ENCODE measurements at places on chromosomes 7 and 10.

- DNase-seq, result no peak
Observed at GRCh38 chr10:79221110-79222051, 125.9 kb upstream of the PPIF start.

GRCh38 chr7:90267263-90267858, 22.4 kb downstream of the CFAP69 start:
- DNase-seq, result no peak

- DNase-seq, result no peak
Observed at GRCh38 chr7:4045450-4045849, 636.6 kb upstream of the FOXK1 start.

- DNase-seq, result no peak
Observed at GRCh38 chr10:28089467-28089866, 90.6 kb upstream of the ODAD2 start.

- DNase-seq, result no peak
Observed at GRCh38 chr10:59879363-59879913, 26.9 kb downstream of the CCDC6 start.

GRCh38 chr7:26937939-26938623, 73.7 kb upstream of the SKAP2 start:
- no peak for DNase-seq

GRCh38 chr10:131896403-131896802, 4.4 kb upstream of the PPP2R2D start:
- DNase-seq, result no peak

GRCh38 chr10:58771863-58772262, 259.2 kb downstream of the BICC1 start:
- DNase-seq, result no peak

GRCh38 chr7:17297243-17297642, 1.2 kb upstream of the AHR start:
- no peak for DNase-seq

GRCh38 chr7:36620166-36620708, 104.1 kb downstream of the AOAH start:
- no peak for DNase-seq

DNA sequence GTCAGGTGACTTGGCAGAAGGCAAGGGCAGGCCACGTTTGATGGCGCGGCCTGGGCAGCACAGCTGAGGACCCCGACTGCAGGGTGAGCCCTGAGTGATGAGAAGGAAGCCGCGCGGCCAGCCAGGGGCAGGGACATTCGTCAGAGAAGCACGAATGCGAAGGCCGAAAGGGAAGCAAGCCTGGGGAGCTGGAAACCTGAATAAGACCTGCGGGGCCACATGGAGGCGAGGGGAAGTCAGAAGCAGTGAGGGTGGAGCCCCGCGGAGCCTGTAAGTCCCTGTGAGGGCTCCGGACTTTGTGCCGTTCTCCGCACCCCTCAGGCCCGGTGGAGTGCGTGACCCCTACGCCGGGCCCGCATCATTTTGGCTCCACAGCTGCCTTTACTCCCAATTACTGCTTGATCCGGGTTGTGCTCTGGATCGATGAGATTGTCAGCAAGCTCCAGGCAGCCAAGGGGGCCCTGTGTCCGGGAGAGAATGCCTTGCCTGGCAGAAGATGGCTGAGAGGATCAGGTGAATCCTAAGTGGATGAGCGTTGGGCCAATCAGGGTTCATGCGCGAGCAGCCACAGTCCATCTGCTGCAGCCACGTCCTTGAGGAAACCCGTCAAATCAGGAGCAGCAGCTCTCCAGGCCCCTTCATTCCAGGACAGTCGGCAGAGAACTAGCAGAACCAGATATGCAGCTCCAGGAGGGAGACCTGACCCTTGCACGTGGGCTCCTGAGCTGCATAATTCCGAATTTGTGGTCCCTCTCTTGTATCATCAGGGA, 293.3 kb upstream of the SHH start:
- no peak for DNase-seq

GRCh38 chr10:81838950-81839349, 36.0 kb upstream of the NRG3 start:
- DNase-seq, result no peak

DNA sequence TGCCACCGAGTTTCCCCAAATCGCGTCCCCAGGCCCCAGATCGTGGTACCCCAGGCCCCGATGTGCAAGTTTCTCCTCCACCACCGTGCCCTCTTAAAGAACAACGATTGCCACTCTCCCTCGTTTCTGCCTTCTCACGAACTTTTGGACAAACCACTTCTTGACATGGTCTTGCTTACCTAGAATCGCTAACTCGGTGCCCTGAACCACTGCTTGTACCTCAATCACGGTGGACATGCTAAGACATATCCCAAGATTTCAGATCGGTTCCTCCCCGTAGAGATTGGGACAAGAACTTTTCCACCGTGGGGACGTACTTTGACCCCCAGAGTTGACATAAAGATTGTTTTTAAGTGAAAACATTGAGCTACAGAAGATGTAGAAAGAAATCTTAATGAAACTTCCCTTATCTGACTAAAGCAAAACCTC, 477 bp upstream of the ZC3HAV1 start:
- no peak for DNase-seq

DNA sequence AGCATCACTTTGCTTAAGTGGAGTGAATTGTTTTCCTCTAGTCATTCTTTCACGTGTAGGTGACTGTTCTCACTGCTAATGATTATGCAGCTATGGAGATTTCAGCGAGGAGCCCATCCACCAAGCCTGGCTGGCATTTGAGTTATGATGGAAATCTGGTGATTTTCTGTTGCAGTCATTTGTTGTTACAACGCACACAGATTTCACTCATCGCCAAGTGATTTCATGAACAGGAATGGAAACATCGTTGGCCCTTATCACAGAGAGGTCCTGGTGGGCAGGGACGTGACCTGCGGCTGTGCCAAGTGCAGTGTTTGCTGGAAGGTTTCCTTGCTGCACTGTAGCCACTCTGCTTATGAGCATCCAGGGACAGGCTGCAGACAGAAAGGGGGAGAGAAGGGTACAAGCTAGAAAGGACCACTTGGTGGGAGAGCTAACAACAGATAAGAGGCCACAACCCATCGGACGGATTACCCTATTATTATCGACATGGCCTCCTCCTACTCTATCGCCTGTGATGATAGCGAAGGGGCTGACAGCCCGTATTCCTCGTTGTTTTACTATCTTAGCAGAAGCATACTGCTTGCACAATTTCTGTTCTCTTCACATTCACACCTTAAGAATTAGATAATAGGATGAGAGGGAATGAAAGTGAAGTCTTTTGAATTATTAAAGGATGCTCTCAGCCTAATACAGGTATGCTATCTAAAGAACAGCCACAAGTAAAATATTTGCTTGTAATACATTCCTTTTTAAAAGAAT, 99.0 kb upstream of the PITRM1 start:
- DNase-seq, result no peak

DNA sequence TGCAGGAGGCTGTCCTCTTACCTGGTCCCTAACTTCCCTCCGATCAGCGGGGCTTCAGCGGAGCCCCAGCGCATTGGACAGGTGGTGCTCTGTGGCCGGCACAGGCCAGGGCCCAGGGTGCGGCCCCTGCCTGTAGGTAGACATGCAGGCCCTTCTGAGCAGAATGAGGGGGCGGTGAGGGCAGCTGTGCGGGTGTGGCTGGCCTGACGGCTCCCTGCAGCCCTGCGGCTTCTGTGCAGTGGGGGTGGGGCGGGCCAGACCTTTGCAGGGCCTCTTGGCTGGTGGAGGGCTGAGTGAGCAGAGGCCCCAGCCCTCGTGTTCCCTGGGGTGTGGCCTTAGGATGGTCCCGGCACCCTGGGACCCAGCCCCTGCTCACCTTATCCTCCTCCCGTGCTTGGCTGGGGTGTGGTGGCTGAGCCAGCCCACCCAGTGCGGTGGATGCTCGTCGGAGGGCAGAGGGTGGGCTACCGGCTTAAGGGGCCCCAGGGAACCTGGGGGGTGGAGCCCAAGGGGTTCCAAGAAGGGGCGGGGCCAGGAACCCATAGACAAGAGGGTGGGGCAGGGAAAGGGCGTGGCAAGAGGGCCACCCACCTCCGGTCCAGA, 175.2 kb upstream of the TNRC18 start:
- DNase-seq, result no peak

DNA sequence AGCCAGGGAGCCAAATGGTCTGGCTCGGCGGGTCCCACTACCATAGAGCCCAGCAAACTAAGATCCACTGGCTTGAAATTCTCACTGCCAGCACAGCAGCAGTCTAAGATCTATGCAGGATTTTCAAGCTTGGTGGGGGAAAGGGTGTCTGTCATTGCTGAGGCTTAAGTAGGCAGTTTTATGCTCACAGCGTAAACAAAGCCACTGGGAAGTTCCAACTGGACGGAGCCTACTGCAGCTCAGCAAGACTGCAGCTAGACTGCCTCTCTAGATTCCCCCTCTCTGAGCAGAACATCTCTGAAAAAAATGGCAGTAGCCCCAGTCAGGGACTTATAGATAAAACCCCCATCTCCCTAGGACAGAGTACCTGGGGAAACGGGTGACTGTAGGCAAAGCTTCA, 277.6 kb upstream of the PHF14 start:
- DNase-seq, result no peak

GRCh38 chr10:63145782-63146181, 12.7 kb downstream of the NRBF2 start:
- no peak for DNase-seq

- DNase-seq, result no peak
Observed at GRCh38 chr7:156903232-156903909, 10.4 kb upstream of the LMBR1 start.

DNA sequence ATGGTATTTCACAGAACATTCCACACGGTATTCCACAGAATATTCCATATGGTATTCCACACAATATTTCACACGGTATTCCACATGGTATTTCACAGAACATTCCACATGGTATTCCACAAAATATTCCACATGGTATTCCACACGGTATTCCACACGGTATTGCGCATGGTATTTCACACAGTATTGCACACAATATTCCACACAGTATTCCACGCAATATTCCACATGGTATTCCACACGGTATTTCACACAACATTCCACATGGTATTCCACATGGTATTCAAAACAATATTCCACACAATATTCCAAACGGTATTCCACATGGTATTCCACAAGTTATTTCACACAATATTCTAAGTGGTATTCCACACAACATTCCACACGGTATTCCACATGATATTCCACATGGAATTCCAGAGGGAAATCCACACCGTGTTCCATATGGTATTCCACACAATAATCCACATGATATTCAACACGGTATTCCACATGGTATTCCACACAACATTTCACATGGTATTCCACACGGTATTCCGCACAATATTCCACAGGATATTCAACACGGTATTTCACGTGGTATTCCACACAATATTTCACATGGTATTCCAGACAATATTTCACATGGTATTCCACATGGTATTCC, 136.7 kb upstream of the CHST15 start:
- DNase-seq, result no peak

- DNase-seq, result no peak
Observed at GRCh38 chr7:96614154-96614867, 95.3 kb downstream of the SEM1 start.

DNA sequence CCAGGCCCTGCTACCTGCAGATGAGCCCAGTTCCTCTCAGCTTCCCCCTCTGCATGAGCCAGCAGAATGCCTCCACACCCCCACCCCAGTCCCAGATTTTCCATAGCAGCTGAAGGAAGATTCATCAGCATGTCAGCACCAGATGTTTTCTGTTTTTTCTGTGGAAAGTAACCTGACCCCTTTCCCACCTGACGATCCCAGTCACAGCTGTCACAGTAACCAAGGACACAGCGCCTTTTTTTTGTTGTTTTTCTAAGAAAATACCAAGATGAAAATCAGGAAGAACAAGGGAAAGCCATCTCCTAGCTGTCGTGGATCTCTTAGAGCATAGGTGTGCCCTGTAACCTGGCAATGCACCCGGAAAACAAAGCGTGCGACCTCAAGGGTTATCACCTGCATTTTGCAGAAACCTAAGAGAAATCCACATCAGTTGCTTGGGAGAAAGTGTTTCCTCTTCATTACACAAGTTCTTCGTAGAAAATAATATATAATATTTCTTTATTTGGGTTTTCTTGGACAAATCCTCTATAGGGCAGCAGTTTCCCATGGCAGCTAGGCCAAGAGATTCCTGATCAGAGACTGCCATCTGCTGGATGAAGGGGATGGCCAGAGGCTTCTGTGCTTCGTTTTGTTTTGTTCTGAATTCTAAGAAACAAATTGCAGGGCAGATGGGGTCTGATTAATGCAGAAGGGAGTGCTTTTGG, 401.9 kb downstream of the TNS3 start:
- DNase-seq, result peak; percentile 60

GRCh38 chr7:132059141-132059540, 502.7 kb upstream of the PODXL start:
- no peak for DNase-seq

- DNase-seq, result no peak
Observed at GRCh38 chr10:33876584-33877400, 542.3 kb upstream of the NRP1 start.

DNA sequence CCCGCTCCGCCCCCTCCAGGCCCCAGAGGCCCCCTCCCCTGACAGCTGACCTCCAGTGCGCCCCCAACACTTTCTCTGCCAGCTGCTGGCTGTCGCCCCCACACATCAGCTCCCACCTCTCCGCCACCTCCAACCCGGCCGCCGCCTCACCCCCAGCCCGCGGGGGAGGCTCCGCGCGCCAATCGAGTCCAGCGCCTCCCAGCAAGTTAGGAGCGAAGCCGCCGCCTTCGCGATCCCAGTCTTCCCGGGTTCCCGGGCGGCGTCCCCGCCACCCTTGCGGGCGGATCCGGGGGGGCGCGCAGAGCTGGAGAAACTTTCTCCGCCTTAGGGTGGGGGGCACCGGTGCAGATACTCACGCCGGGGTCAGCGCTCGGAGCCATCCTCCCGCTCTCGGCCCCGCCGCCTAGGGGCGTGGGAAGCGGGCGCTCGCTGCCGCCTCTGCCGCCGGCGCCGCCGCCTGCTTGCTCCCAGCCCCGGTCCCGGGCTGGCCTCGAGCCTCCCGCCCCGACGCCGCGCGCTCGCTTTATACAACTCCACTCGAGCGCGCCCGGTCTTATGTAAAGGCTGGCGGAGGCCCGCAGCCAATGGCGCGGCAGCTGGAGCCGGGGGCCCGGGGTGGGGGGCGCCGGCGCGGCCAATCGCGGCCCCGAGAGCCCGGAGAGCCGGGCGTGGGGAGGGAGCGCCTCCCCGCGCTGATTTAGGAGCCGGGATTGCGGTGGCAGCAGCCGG, at the start of gene CRTAC1:
Gene CRTAC1 (minus strand): TSS at position 529 of the 729 bp plus-strand sequence. CDS start 149 bp downstream, at position 380.
- DNase-seq, result peak; percentile 55

DNA sequence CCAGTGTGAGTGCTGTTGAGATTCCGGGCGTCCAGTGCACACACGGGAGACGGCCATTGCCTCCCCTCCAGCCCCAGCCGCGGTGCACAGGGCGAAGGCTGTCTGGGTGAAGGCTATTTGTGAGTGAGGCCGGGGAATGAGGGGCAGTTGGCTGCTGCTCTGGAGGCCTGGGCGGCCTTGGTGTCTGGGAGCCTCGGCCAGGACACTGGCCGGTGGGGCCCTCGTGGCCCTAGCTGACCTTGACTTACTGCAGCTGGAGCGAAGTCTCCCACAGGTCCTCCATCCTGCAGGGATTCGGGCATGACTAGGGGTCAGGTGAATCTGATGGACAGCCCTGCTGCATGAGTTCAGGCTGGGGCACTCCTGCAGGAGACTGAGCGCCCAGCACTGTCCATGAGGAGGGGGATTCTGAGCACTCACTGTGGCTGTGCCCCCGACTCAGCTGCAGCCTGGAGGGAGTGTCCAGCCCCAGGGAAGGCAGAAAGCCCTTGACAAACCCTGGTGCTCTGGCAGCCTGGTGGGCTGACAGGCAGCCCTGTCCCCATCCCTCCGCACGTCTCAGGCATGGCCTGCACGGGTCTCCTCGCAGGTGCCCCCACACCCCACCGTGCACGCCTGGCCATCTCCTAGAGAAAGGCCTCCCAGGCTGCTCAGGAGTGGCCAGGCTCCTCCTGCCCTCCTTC, 52.7 kb upstream of the FAM20C start:
- DNase-seq, result no peak

- no peak for DNase-seq
Observed at GRCh38 chr10:79189853-79190435, 121.2 kb downstream of the ZMIZ1 start.

Measured in right renal cortex interstitium (tissue), 3 donors.